Natural killer cell treated with Interleukin-12 subunit alpha and Interleukin-12 subunit beta and Interleukin-15 and Interleukin-18, amount 100 ng/mL, for 72 hours (primary cell): ENCODE measurements at places on chromosomes 4 and X. TPM values are rescaled to one million over a fixed set of nuclear protein-coding genes. Genes with fewer than 3 reads are reported as not detected.

- no peaks in the 10 kb centered on the region for H3K36me3 ChIP-seq
- no peaks in the 10 kb centered on the region for H3K4me1 ChIP-seq
- no peak for DNase-seq
- H3K4me3 ChIP-seq, result no peak overlapping the region
- H3K27me3 ChIP-seq, result peaks cover 19% of the 10 kb centered on the region
Measured at GRCh38 chr4:151613290-151613689, 147.5 kb downstream of the GATB start.

DNA sequence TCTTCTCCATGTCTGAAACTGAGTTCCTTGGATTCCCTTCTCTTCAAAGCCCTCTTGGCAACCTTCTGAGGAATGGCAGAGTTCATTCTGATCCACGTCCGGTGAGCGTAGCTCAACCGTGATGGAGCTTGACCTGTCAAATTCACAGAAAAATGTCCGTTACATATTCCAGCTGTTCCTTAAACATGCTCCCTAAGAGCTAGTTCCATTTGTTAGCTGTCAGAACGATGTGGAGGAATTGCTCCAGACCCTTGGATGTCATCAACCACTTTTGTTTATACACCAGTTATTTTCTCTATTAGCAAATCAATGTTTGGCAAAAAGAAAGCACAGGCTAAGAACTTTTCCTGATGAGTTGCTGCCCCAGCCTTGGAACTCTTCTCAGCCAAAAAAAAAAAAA, 50.1 kb downstream of the NHS start:
- H3K36me3 ChIP-seq, result no peaks in the 10 kb centered on the region
- no peak overlapping the region for H3K27ac ChIP-seq
- H3K4me3 ChIP-seq, result no peak overlapping the region
- H3K4me1 ChIP-seq, result no peaks in the 10 kb centered on the region
- no peak for DNase-seq

MYOZ2 gene
- total RNA-seq, result not detected

DNA sequence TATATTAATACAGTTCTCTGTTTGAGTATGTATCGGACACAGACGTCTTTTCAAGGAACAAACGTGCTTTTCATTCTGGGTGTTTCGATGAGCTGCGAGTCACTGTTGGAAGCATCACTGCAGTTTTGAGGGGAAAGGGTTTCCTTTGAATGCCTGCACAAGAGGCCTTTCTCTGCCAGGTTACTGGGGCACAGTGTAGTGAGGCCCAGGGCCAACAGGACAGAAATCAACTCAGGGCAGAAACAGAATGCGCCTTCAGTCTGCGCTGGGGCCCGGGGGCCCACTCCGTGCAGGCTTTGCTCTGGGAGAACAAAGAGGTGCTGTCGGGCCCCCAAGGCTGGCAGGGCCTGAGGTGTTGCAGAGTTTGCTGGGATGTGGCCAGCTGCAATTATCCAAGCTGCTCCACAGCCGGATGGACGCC, 2.3 kb upstream of the PPP2R3B start:
- no peaks in the 10 kb centered on the region for H3K36me3 ChIP-seq
- no peak for DNase-seq
- H3K4me1 ChIP-seq, result peaks cover 10% of the 10 kb centered on the region

PNMA3 gene
- 0.55 TPM for total RNA-seq

DNA sequence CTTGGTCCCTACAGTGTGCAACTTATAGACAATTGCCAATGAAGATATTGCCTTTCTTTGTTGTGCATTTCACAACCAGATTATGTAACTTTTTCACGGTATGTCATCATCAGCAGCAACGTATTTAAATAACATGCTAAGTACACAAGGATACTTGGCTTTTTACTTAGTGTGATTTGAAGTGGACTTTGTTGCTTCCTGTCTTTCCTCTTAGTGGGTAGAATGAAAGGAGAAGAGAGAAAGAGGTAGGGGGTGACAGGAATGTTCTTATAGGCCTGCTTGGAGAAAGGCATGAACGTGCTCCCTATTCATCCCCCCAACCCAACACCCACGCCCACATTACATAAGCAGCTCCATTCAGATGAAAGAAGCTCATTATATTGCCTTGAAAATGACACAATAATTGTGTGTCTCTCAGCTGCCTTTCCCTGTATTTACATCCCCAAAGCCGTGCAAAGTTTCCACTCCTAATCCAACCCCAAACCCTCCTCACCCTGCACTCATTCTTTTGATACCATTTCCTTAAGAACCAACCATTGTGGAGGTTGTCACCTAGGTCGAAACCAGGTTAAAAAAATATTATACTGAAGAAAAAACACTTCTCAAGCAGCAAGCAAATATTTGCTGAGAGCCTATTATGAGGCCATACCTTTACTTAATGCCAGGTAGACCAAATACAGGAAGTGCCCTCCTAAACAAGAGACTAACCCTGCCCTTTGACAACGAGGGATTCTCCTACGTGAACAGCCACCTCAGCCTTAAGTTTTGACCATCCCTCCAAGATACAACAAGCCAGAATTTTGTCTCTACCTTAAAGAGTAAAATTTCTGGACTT, 25.2 kb upstream of the GK start:
- peaks cover 4% of the 10 kb centered on the region for H3K4me1 ChIP-seq
- peaks cover 4% of the 10 kb centered on the region for H3K36me3 ChIP-seq
- H3K27ac ChIP-seq, result no peak overlapping the region
- H3K4me3 ChIP-seq, result no peak overlapping the region

DNA sequence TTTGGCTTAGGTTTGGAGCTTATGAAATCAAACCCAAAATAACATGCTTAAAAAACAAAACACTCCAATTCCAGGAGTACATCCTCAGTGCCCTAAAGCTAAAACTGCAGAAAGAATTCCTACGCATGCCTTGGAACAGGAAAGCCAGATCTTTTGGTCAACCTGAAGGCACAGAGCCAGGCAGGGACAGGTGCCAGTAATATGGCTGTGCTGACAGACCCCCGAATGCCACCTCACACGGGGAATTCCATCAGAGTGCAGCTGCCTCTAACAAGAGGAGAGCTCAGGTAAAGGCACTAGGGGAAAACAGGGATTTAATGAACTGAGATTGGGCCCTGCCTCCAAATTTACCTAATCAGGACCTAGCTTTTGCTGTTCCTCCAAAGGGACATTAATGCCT, 77.1 kb downstream of the SHISA3 start:
- H3K27me3 ChIP-seq, result no peaks in the 10 kb centered on the region
- no peaks in the 10 kb centered on the region for H3K4me1 ChIP-seq
- H3K4me3 ChIP-seq, result no peak overlapping the region
- no peaks in the 10 kb centered on the region for H3K36me3 ChIP-seq
- DNase-seq, result no peak

CXCL11 gene
- not detected for total RNA-seq

- peaks cover 4% of the 10 kb centered on the region for H3K27me3 ChIP-seq
- H3K36me3 ChIP-seq, result no peaks in the 10 kb centered on the region
- no peak overlapping the region for H3K27ac ChIP-seq
- no peaks in the 10 kb centered on the region for H3K4me1 ChIP-seq
Measured at GRCh38 chrX:132071254-132071653, 48.2 kb downstream of the STK26 start.

DNA sequence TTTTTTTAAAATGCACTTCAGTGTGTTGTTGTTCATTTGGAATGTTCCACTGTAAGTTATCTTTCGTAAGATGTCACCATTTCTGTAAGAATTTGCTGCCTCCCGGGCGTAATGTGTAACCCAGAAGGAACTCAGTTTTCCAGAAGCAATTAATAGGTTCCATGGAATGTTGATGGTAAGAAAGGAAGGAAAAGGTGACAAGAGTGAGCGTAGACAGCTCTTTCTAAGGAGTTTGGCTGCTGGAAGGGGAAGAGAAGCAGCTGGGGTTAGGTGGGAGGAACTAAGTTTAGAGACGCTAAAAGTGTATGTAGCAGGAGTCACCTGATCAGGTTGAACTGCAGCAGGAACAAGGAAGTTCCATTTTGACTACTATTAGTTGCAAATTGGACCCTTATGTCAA, 35.9 kb downstream of the PNMA5 start:
- peaks cover 2% of the 10 kb centered on the region for H3K27me3 ChIP-seq
- no peak for DNase-seq
- peak overlapping the region; percentile 89 for H3K27ac ChIP-seq
- H3K4me1 ChIP-seq, result peaks cover 9% of the 10 kb centered on the region
- H3K36me3 ChIP-seq, result no peaks in the 10 kb centered on the region
- H3K4me3 ChIP-seq, result peak overlapping the region; percentile 79

DNA sequence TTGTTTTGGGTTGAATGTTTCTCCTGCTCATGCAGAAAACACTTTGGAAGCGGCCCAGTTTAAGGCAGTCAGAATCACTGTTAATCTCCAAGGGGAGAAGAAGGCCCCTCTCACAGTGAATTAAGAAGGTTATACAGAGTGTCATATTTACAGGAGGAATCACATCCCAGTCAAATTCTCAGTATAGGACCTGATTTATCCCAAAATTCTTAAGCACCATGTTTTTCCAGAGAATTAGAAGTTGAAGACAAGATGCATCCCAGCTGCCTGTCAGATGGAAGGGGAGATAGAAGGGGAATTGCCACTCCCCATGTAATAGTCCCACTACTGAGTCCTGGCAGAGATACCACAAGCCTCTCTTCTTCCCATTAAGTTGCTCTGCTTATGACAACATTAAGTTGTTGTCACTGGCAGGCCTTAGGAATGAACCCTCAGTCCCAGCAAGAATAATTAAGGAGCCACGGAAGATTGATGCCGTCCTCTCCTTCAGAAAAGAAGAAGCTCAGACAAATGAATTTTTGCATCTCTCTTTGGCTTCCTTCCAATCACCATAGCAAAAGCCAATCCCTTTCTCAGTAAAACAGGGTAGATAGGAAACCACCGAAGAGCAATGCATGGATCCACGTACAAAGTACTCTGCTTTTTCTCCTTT, 138.4 kb downstream of the LDB2 start:
- no peak overlapping the region for H3K4me3 ChIP-seq
- no peaks in the 10 kb centered on the region for H3K36me3 ChIP-seq
- no peak overlapping the region for H3K27ac ChIP-seq
- no peaks in the 10 kb centered on the region for H3K4me1 ChIP-seq

GRCh38 chr4:174928575-174929253, 10.6 kb downstream of the ADAM29 start:
- H3K4me1 ChIP-seq, result no peaks in the 10 kb centered on the region
- no peak overlapping the region for H3K27ac ChIP-seq
- no peak for DNase-seq
- H3K4me3 ChIP-seq, result no peak overlapping the region
- no peaks in the 10 kb centered on the region for H3K36me3 ChIP-seq
